ENCODE measurements at places on chromosomes 3 and 15.
A peak's percentile ranks its signal among the peaks of the same experiment; 100 is the strongest.

DNA sequence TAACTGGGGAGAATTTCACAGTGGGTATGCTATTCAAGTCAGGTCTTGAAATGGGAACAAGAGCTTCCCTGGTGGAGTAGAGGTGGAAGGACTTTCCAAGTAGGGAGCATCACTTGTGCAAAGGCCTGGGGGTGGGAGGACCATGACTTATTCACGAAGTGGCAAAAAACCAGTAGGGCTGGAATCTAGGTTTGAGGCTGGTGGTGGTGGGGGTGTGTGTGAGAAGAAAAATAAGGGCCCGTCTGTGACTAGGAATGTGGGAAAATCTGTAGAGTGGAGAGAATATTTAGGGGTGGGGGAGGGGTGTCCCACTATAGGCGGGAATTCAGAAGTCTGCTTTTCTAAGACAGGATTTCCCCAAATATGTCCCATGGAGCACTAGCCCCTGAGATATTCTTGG lies 271.9 kb upstream of the TBL1XR1 start:
- no peak overlapping the region for H3K4me3 ChIP-seq
- H3K36me3 ChIP-seq = no peaks in the 10 kb centered on the region
- H3K27ac ChIP-seq = no peak overlapping the region
- H3K27me3 ChIP-seq = no peaks in the 10 kb centered on the region
- H3K4me1 ChIP-seq = no peaks in the 10 kb centered on the region

DNA sequence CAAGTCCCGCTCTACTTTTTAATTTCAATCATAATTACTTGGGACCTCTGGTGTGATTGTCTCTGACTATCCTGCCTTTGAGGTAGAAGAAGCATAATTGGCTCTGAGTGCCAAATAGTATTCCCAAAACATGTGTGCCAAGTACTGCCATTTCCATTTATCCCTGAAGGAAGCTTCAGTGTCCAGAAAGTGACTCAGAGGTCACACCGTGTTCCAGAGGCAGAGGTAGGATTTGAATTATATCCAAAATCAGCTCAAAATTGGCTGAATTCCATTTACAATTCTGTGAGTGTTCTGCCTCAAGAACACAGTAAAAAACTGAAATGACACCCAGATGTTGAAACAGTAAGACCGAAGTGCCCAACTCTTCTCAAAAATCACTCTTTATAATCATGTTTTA lies 255.3 kb downstream of the RSL24D1 start:
- no peaks in the 10 kb centered on the region for H3K36me3 ChIP-seq
- no peak for DNase-seq
- no peak overlapping the region for H3K27ac ChIP-seq
- no peak overlapping the region for H3K4me3 ChIP-seq
- no peaks in the 10 kb centered on the region for H3K4me1 ChIP-seq

- H3K27ac ChIP-seq = no peak overlapping the region
- no peak for DNase-seq
- H3K4me3 ChIP-seq = no peak overlapping the region
- no peaks in the 10 kb centered on the region for H3K27me3 ChIP-seq
- H3K4me1 ChIP-seq = peaks cover 10% of the 10 kb centered on the region
These were observed 375.6 kb downstream of the CTNNB1 start for GRCh38 chr3:41574900-41575299.

GRCh38 chr3:193407112-193407511 lies 28.6 kb upstream of the ATP13A5 start:
- H3K4me1 ChIP-seq = no peaks in the 10 kb centered on the region
- H3K36me3 ChIP-seq = no peaks in the 10 kb centered on the region

DNA sequence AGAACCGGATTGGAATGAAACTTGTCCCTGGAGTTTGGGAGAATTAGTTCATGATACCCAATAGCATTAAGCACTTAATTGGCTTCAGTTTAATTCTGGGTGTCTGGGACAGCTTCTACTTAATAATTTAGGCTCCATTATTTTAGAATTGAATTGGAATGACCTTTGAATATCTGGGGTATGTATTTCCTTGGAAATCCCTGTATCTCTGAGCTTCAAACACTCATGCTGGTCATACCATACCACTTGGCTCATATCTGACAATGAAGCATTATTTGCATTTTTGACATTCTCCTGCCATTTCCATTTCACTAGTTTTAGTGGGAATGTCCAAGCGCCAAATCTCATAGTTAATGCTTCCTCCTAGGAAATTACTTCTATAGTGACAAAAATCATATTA lies 393.1 kb downstream of the DIPK2A start:
- H3K4me3 ChIP-seq = no peak overlapping the region
- H3K27ac ChIP-seq = no peak overlapping the region
- H3K36me3 ChIP-seq = no peaks in the 10 kb centered on the region
- H3K27me3 ChIP-seq = no peaks in the 10 kb centered on the region

- H3K27me3 ChIP-seq = no peaks in the 10 kb centered on the region
- H3K4me3 ChIP-seq = no peak overlapping the region
- H3K36me3 ChIP-seq = no peaks in the 10 kb centered on the region
- H3K27ac ChIP-seq = no peak overlapping the region
These were observed 35.1 kb upstream of the PPARG start for GRCh38 chr3:12253516-12254343.

DNA sequence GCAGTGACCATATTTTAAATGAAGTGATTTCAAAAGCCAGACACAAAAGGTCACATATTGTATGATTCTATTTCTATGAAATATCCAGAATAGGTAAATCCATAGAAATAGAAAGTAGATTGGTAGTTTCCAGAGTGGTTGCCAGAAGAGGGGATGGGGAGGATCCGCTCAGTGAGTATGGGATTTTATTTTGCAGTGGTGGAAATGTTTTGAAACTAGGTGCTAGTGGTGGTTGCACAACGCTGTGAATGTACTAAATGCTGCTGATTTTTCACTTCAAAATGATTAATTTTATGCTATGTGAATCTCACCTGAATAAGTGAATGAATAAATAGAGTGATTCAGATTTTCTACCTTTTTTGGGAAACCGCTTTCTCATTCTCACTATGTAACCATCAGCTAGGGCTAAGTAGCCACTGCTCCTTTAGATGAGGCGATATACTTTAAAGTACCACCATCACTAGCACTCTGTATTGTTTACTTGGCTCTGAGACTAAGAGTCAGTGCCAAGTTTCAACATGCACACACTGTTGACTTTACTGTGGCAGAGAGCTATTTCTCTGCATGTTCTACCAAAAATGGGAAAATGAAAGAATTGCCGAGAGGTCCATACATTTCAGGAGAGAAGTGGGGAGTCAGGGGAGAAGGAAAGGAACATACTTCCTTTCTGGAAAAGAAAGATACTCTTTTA lies 90.7 kb upstream of the GOLIM4 start:
- no peak overlapping the region for H3K4me3 ChIP-seq
- DNase-seq = no peak
- H3K27me3 ChIP-seq = no peaks in the 10 kb centered on the region
- H3K4me1 ChIP-seq = no peaks in the 10 kb centered on the region

GRCh38 chr3:14357463-14357862 lies 44.9 kb upstream of the SLC6A6 start:
- H3K4me1 ChIP-seq = no peaks in the 10 kb centered on the region
- H3K27ac ChIP-seq = no peak overlapping the region
- H3K36me3 ChIP-seq = no peaks in the 10 kb centered on the region
- no peak for DNase-seq

DNA sequence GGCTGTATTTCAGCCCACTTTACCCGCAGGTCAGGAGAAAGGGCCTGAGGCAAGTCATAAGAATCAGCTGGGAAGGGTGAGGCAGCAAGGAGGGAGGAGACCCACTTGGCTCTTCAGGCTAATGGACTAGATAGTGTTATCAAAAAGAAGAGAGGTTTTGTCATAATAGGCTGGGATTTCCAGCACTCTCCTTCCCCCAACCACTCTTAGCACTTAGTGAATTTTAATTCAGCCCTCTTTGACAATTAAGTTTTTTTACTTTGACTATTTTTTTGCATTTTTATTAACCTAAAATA lies 771 bp downstream of the MPI start:
- no peaks in the 10 kb centered on the region for H3K27me3 ChIP-seq
- peak overlapping the region; percentile 70 for H3K4me3 ChIP-seq
- no peak for DNase-seq
- H3K4me1 ChIP-seq = peaks cover 26% of the 10 kb centered on the region
- peak overlapping the region; percentile 84 for H3K27ac ChIP-seq

GRCh38 chr3:133820889-133821675 lies 15.5 kb downstream of the SRPRB start:
- DNase-seq = no peak
- H3K27ac ChIP-seq = no peak overlapping the region
- peaks cover 9% of the 10 kb centered on the region for H3K36me3 ChIP-seq

GRCh38 chr15:27241943-27242342 lies 271.0 kb downstream of the GABRG3 start:
- H3K27ac ChIP-seq = no peak overlapping the region
- no peaks in the 10 kb centered on the region for H3K36me3 ChIP-seq
- no peak overlapping the region for H3K4me3 ChIP-seq
- H3K27me3 ChIP-seq = no peaks in the 10 kb centered on the region

Measured in heart left ventricle (tissue), 16 donors.